Ovary (tissue), 10 donors: ENCODE measurements at places on chromosomes 4 and X. TPM values are rescaled to one million over a fixed set of nuclear protein-coding genes. Genes with fewer than 3 reads are reported as not detected.

GPR34 gene
- total RNA-seq, result 3.6 TPM

KLHL4 gene
- total RNA-seq, result 24.0 TPM

GABRE gene
- 22.6 TPM for total RNA-seq

RAB9B gene
- total RNA-seq, result 3.7 TPM

RTL3 gene
- total RNA-seq, result 0.12 TPM

CT47B1 gene
- not detected for total RNA-seq

SULT1B1 gene
- total RNA-seq, result 1.3 TPM

TASL gene
- total RNA-seq, result not detected

MAGED4B gene
- 28.9 TPM for total RNA-seq
